Thoracic aorta (tissue), 2 donors: ENCODE measurements at places on chromosomes 1 and 21. TPM values are rescaled to one million over a fixed set of nuclear protein-coding genes. Genes with fewer than 3 reads are reported as not detected.
A peak's percentile ranks its signal among the peaks of the same experiment; 100 is the strongest.

Gene CFAP107
- not detected for total RNA-seq

Gene RCC2
- 18.4 TPM for total RNA-seq

Gene FAM163A
- total RNA-seq = not detected

Gene MTMR11
- total RNA-seq = 53.7 TPM

GRCh38 chr1:201721082-201722049 is 107.6 kb upstream of the IPO9 start:
- DNase-seq = no peak
- peaks cover 82% of the 10 kb centered on the region for H3K4me1 ChIP-seq
- H3K4me3 ChIP-seq = no peak overlapping the region

- no peak overlapping the region for H3K4me3 ChIP-seq
- no peaks in the 10 kb centered on the region for H3K4me1 ChIP-seq
- no peaks in the 10 kb centered on the region for H3K27me3 ChIP-seq
- DNase-seq = no peak
- no peaks in the 10 kb centered on the region for H3K36me3 ChIP-seq
- no peak overlapping the region for H3K27ac ChIP-seq
These were observed 1040.7 kb upstream of the B3GALT2 start for GRCh38 chr1:194227161-194227560.

- no peak overlapping the region for H3K4me3 ChIP-seq
- H3K4me1 ChIP-seq = no peaks in the 10 kb centered on the region
- DNase-seq = no peak
- no peaks in the 10 kb centered on the region for H3K27me3 ChIP-seq
These were observed 29.6 kb downstream of the SIM2 start for GRCh38 chr21:36728371-36729111.

- H3K27me3 ChIP-seq = no peaks in the 10 kb centered on the region
These were observed 561.2 kb downstream of the KIF26B start for GRCh38 chr1:245715970-245716369.

DNA sequence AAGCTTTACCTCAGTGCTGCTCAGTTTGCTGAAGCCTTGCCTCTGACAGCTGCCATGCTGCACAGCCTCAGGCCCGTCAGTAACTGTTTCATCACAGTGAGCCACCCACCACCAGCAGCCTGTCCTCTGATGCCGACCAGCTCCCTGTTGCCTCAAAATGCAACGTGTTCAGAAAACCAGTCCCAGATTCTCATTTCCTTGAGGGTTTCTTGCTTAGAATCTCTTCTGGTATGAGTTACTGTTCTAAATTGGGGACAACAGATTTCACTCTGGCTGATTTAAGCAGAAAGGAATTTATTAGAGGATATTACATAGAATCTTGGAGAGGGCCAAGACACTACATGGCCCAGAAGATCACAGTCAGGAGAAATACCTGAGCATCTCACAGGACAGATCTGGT is 11.0 kb downstream of the UBL4B start:
- no peak overlapping the region for H3K27ac ChIP-seq
- H3K27me3 ChIP-seq = no peaks in the 10 kb centered on the region
- no peaks in the 10 kb centered on the region for H3K4me1 ChIP-seq
- H3K36me3 ChIP-seq = no peaks in the 10 kb centered on the region
- no peak overlapping the region for H3K4me3 ChIP-seq

DNA sequence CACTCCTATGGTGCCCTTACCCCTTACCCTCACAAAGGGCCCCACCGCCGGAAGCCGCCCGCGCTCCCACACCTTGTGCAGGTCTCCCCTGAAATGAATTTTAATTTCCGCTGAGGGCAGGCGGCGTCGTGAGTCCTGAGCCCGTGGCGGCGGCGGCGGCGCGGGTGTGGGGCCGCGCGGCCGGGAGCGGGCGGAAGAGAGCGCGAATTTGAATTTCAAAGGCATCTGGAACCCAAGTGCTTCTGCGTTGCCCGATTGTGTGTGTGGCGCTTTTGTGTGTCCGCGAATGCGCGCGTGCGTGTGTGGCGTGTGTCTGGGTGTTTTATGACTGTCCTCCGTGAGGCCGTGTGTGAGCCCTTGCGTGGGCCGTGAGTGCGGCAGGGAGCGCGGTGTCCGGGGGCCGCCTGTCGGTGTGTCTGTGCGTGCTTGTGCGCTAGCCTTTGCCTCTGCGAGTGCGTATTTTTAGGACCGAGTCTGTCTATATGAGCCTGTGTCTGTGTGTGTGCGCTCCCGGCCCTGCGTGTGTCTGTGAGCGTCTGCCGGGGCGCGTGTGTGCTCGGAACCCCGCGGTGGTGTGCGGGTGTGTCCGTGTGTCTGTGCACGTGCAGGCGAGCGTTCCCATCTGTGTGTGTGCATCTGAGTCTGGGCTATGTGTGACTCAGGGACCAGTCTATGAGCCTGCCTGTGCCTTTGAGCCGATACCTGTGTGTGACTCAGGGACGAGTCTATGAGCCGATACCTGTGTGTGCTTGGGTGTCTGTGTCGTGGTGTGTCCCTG is 7.9 kb upstream of the ADGRB2 start:
- H3K27me3 ChIP-seq = no peaks in the 10 kb centered on the region
- peak overlapping the region; percentile 55 for H3K4me3 ChIP-seq
- no peak overlapping the region for H3K27ac ChIP-seq
- peaks cover 14% of the 10 kb centered on the region for H3K4me1 ChIP-seq

GRCh38 chr1:35557118-35557610 is at the start of gene KIAA0319L:
Gene KIAA0319L (minus strand): TSS chr1:35557403. CDS start chr1:35554491, 2,912 bp downstream.
- peak within 1 kb of the TSS; percentile 85 for H3K27ac ChIP-seq
- DNase-seq = peak; percentile 44
- no peaks in the 10 kb centered on the region for H3K27me3 ChIP-seq
- peaks cover 56% of the 10 kb centered on the region for H3K4me1 ChIP-seq
- peak within 1 kb of the TSS; percentile 94 for H3K4me3 ChIP-seq
- H3K36me3 ChIP-seq = peaks cover 6% of the 10 kb centered on the region

GRCh38 chr1:71853360-71853759 is 429.0 kb downstream of the NEGR1 start:
- H3K4me3 ChIP-seq = no peak overlapping the region
- no peak overlapping the region for H3K27ac ChIP-seq
- no peak for DNase-seq

GRCh38 chr21:27802816-27803475 is 836.1 kb upstream of the ADAMTS5 start:
- H3K4me1 ChIP-seq = peaks cover 6% of the 10 kb centered on the region
- no peaks in the 10 kb centered on the region for H3K27me3 ChIP-seq
- H3K4me3 ChIP-seq = no peak overlapping the region
- H3K27ac ChIP-seq = no peak overlapping the region
- DNase-seq = no peak

GRCh38 chr1:97365026-97365425 is 555.8 kb downstream of the DPYD start:
- H3K36me3 ChIP-seq = no peaks in the 10 kb centered on the region
- H3K27ac ChIP-seq = no peak overlapping the region
- H3K27me3 ChIP-seq = no peaks in the 10 kb centered on the region

GRCh38 chr1:6423321-6423999 is 1.1 kb upstream of the ESPN start:
- no peak overlapping the region for H3K27ac ChIP-seq
- H3K4me3 ChIP-seq = peak overlapping the region; percentile 45
- no peak for DNase-seq
- H3K4me1 ChIP-seq = peaks cover 49% of the 10 kb centered on the region
- peaks cover 24% of the 10 kb centered on the region for H3K27me3 ChIP-seq

DNA sequence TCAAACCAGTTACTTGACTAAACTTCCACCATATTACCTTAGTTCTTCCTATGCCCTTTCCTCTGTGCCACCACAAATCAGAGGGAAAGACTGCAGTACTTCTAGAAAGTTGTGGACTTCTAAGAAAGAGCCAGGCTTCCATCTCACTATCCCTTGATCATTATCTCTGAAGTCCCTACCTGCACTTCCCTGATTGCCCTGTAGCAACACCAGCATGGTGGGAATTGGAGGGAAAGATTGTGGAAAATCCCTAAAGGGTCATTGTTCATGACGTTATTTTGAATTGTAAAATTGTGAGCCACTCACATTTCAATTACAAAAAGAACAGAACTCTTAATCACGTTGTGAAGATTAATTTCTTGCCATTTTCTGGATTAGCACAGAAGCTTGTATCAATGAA is 23.4 kb upstream of the KIAA1614 start:
- no peak overlapping the region for H3K27ac ChIP-seq
- no peaks in the 10 kb centered on the region for H3K27me3 ChIP-seq
- H3K4me3 ChIP-seq = no peak overlapping the region
- H3K4me1 ChIP-seq = no peaks in the 10 kb centered on the region

- no peak for DNase-seq
- H3K27ac ChIP-seq = no peak overlapping the region
- no peak overlapping the region for H3K4me3 ChIP-seq
These were observed 1.7 kb upstream of the GRIK3 start for GRCh38 chr1:37035796-37036666.
